Mesenchymal stem cell (in vitro differentiated cells and primary cell): ENCODE measurements at places on chromosomes 1 and 21.
A peak's percentile ranks its signal among the peaks of the same experiment; 100 is the strongest.

GRCh38 chr1:234337233-234337632 lies 36.0 kb upstream of the COA6 start:
- H3K4me1 ChIP-seq, result no peaks in the 10 kb centered on the region
- DNase-seq, result no peak
- H3K27me3 ChIP-seq, result no peaks in the 10 kb centered on the region
- no peak overlapping the region for H3K4me3 ChIP-seq

- no peak overlapping the region for H3K4me3 ChIP-seq
- H3K4me1 ChIP-seq, result no peaks in the 10 kb centered on the region
- no peaks in the 10 kb centered on the region for H3K36me3 ChIP-seq
- H3K27ac ChIP-seq, result no peak overlapping the region
- H3K27me3 ChIP-seq, result no peaks in the 10 kb centered on the region
- no peak for DNase-seq
These were observed 23.2 kb upstream of the SLC30A1 start for GRCh38 chr1:211601982-211602670.

- peak overlapping the region; percentile 83 for H3K27ac ChIP-seq
- H3K27me3 ChIP-seq, result no peaks in the 10 kb centered on the region
- no peak overlapping the region for H3K4me3 ChIP-seq
- H3K4me1 ChIP-seq, result peaks cover 1% of the 10 kb centered on the region
- H3K36me3 ChIP-seq, result no peaks in the 10 kb centered on the region
These were observed 88.6 kb downstream of the ADAMTS1 start for GRCh38 chr21:26756491-26757159.

- no peak for DNase-seq
- H3K27ac ChIP-seq, result no peak overlapping the region
- no peaks in the 10 kb centered on the region for H3K4me1 ChIP-seq
- no peaks in the 10 kb centered on the region for H3K36me3 ChIP-seq
These were observed 74.2 kb downstream of the GABPA start for GRCh38 chr21:25809013-25809412.

DNA sequence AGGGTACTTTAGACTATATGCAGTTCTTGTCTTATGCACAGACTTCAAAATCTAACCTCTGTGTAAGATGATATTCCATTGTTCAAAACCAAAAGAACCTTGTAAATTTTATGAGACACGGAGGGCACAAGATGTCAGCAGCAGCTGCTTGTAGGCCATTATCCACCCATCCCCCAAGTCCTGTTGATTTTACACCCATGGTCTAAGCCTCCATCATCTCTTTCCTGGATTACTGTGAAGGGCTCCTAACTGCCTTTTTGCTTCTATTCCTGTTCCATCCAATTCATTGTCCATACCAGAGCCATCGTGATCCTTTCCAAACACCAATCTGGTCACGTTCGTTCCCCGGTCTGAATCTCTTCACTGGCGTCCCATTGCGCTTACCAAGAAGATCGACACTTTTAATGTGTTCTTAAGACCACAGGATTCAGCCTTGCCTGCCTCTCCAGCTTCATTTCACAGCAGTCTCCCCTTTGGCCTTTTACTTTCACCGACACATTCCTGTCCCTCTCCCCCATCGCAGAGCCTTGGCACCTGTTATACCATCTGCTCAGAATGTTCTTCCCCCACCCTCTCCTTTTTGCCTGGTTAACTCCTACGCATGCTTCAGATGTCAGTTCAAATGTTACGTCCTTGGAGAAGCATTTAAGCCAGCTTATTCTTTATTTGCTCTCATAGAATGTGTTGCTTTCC lies 107.3 kb upstream of the POU3F1 start:
- H3K36me3 ChIP-seq, result no peaks in the 10 kb centered on the region
- DNase-seq, result no peak
- H3K27ac ChIP-seq, result no peak overlapping the region
- H3K4me3 ChIP-seq, result no peak overlapping the region
- H3K4me1 ChIP-seq, result no peaks in the 10 kb centered on the region
